ENCODE measurements at places on chromosomes 5 and 9.

- no peak for DNase-seq
Observed at GRCh38 chr9:19938990-19939733, 150.3 kb upstream of the SLC24A2 start.

GRCh38 chr5:79851391-79851863 is 139.6 kb downstream of the MTX3 start:
- DNase-seq = no peak

DNA sequence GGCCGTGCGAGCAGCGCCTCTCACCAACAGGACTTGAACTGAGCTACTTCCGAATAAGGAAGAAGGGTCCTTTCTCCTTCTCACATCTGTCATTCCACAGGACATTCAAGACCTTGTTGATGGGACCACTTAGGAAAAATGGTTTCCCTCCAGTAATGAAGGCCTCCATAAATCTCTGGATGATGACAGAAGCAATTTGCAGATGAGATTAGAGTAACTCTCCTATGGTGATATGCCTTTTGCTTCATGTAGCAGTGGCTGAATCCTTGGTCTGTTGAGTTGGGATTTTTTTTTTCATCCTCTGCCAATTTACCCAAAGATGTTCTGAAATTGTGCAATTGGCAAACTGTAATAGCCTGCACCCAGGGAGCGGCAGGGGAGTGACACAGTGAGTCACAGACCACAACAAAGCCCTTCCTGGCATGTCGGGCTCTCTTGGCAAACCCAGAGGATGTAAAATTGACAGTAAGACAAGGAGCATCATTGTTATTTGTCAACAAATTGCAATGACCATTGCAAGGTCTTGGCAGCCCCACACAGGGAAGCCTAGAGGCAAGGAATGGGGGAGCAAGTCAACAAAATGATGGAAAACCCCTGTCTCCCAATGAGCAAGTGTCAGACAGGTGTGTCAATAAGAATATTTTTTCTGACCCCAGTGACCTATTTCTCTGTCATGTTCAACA is 275.9 kb downstream of the ACTL7B start:
- no peak for DNase-seq

GRCh38 chr5:87372705-87373104 is 40.0 kb downstream of the CCNH start:
- no peak for DNase-seq

DNA sequence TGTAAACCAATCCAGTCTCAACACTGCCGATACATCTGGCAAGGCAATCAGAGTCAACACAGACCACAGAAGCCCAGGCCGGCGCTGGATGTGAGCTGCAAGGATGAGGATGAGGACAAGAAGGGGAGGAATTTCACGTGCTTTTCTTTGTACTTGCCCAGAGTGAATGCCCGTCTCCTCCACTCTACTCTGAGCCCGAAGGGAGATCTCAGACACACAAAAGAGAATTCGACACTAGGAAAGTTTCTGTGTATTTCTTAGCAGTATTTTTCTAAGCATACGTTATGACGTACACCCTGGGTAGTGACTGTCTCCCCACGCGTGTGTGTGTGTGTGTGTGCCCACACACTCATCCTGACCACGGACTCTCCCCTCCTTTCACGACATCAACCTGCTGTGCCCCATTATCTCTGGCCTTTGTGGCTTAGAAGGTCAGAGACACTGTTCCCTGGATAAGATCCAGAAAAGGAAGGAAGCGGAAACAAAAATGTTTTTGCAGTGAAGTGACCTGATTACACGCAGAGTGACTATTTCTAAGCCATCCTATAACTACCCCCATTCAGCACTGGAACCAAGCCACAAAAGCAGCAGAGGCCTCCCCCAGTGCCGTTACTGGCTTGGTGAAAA is 227.3 kb upstream of the DAPK1 start:
- no peak for DNase-seq

GRCh38 chr5:127409246-127409917 is 108.1 kb upstream of the PRRC1 start:
- DNase-seq = no peak

DNA sequence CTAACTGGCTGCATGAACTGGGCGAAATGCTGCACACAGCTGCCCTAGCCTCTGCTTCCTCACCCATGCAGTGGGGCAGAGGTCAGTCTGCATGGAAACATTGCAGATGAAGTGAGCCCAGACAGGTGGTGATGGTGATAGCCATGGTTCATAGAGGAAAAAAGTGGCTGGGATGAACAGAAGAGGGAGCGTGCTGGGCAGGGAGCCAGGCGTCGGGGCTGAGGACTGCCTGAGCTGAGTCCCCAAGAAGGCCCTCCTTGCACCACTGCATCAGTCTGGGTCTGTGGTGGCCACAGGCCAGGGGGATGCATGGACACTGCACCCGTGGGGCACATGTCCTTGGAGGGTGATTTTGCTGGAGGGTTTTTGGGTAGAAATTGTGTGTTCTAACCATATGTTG is 80.5 kb downstream of the AMBP start:
- DNase-seq = no peak

DNA sequence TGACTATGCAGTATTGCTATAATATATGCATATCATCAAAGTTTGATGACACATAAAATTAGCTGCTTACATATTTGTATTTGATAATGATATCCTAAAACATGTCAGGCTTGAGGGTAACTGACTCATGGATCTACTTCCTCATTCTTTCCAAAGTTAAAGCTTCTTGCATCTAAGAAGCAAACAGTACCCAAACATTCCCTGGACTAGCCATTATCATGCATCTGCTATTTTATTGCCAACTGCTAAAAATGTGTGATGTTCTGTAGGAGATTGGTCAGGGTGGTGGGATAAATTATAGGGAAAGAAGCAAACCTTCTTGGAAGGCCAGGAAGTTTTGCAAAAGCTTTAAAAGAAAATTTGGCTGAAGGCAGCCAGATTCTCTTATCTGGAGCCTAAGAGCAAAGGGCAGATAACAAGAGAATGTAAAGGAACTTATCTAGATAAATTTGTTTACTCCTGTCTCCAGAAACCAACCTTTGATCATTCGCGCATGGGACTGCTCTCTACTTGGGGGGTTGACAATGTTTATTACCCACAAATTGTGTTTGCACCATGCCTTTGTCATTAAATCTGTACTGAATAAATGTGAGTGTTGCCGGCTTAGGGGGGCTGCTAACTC is 604.1 kb upstream of the TLE4 start:
- no peak for DNase-seq

DNA sequence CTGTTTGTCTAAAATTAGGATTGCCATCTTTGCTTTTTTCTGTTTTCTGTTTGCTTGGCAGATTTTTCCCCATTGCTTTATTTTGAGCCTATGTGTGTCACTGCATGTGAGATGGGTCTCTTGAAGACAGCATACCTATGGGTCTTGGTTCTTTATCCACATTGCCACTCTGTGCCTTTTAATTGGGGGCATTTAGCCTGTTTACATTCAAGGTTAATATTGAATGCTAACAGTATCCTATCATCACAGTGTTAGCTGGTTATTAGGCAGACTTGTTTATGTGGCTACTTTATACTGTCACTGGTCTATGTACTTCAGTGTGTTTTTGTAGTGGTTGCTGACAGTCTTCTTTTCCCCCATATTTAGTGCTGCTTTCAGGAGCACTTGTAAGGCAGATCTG is 67.3 kb downstream of the ISOC1 start:
- DNase-seq = no peak

GRCh38 chr5:67678594-67678993 is 482.0 kb upstream of the CD180 start:
- DNase-seq = no peak

- no peak for DNase-seq
Observed at GRCh38 chr9:27468462-27469110, 55.5 kb upstream of the IFNK start.

DNA sequence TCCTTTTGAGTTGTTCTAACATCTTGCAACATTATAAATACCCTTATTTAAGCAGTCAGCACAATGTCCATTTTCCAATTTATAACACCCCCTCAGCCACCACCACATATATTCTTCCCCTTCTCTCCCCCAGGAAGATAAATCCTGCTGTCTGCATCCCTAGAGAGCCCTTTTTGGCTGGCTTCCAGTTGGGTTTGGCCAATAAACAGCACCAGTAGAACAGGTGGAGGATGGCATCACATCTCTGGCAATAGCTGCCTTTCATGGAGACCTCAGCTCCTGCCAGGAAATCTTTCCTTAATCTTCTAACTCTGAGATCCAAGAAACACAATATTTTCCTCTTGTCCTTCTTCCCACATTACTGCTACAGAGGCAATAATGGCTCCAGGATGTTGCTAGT is 53.7 kb downstream of the TRIM36 start:
- DNase-seq = no peak

DNA sequence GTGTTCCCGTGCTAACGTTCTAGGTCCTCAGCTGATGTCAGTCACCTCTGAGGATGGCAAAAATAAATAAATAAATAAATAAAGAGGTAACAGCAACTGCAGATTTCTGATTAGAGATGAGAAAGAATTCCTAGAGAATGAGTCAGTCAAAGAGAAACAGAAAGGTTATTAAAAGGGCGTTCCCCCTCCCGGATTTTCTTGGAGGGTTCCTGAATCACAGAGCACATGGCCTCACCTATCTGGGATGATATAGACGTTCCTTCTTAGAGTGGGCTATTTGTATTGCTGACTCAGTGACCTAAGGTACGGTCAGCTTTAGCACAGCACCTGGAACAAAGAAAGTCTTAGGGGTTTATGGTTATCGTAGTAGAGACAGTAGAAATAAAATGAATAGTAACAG is 30.6 kb downstream of the HTR4 start:
- DNase-seq = no peak

- DNase-seq = no peak
Observed at GRCh38 chr9:114478459-114478858, 26.8 kb downstream of the WHRN start.

- DNase-seq = no peak
Observed at GRCh38 chr9:72907421-72907820, 45.4 kb downstream of the ALDH1A1 start.

DNA sequence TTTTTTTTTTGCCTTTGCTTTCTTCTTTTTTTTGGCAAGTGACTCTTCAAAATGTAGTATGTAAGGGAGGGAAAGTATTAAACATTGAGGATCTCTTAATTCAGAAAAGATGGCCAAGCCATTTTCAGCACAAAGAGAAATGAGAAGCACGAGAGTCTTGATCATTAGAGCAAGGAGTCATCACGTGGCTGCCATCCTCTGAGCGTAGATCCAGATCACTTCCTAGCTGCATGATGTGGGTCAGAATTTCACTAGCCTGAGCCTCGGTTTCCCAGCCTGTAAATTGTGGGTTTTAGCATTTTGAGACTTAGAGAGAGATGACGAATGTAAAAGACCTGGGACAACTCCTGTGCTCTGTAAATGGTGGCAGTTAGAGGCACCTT is 312.9 kb downstream of the ARHGEF28 start:
- DNase-seq = no peak

- DNase-seq = no peak
Observed at GRCh38 chr5:128216860-128217531, 133.4 kb downstream of the SLC12A2 start.

GRCh38 chr5:176548967-176549444 is at the start of gene CDHR2:
TSS of gene CDHR2 (plus strand) at chr5:176549342. CDS start at chr5:176565353, 16,011 bp downstream.
- DNase-seq = no peak

DNA sequence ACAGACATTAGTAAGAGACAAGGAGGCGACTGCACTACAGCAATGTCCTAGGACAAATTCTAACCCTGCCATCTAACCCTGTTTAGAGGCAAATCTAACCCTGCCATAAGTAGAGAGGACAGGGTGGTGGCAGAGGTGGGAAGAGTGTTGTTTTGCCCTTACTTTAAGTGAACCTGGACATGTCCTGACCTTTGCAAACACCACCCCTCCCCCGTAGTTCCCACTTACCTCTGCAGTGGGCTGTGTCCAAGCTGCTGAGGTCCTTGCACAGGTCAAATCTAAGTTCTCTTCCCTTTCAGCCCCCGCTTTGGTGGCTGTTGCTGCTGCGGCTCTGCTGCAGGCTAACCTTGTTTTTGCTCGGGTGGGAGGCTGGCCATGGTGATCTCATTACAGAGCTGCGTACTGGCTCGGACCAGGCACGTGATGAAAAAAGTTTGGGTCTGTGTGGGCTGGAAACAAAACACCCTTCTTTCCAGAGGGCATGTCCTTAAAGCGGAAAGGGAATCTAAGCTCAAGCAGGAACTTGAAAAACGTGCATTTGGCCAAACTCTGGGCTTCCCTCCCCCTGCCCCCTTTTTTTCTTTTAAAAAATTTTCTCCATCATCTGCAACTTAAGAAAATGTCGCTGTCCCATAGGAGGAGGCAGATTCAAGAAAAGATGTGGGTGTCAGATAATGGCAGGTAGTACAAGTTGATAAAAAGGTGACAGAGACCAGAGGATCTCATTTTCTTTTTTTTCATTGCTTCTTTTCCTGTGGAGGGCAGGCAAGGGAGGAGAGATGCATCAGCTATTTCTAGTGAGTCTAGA is at the start of gene FAXDC2:
TSS of gene FAXDC2 (minus strand) at position 349 of the 808 bp plus-strand sequence. CDS start 12,425 bp downstream, outside the sequence.
- no peak for DNase-seq

DNA sequence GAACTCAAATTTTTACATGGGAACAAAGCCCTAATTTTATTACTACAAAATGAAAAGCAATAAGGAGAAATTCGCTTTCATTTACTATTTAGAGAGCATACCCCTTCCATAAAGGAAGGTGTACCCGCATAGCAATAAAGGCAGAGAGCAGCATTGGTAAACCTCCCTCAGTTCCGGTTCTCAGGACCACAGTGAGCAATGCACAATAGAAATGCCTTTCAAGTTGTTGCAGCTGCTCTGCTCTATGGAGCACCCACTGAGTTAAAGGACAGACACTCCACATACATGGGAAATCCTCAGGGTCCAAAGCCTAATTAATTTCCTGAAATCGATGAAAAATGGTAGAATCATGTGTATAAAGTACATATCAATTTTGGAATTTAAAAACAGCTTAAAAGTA is 89.9 kb upstream of the MPDZ start:
- DNase-seq = no peak

GRCh38 chr5:59097116-59097515 is 514.2 kb downstream of the RAB3C start:
- no peak for DNase-seq

GRCh38 chr9:37984672-37985611 is 81.0 kb upstream of the SLC25A51 start:
- no peak for DNase-seq

GRCh38 chr5:16518606-16519005 is 53.0 kb upstream of the ZNF622 start:
- DNase-seq = no peak

GRCh38 chr5:43038496-43038989 is 1.6 kb downstream of the ANXA2R start:
- no peak for DNase-seq

DNA sequence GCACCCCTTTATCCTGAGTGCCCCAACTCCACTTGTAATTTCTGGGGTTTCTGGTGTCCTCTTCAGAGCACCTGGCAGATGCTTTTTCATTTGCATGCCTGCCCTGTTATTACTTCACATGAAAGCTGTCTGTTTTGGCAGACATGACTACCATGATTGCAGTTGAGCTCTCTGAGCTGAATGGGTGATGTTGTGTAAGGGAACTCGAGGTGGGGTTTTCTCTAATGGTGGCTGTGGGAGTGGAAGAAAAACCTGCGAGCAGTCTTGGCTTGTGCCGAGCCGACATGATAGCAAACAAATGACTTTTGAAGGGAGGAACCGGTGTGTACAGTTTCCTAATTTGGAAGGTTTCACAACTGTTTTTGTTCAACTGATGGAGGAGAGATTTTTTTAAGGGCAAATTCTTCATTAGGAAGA is 196.2 kb downstream of the AOPEP start:
- peak; percentile 7 for DNase-seq
